ENCODE measurements at places on chromosomes 12 and 14.

- no peak for DNase-seq
Observed at GRCh38 chr12:113043240-113043639, 13.3 kb upstream of the DTX1 start.

GRCh38 chr12:53561590-53561953 is 54.3 kb upstream of the NPFF start:
- no peak for DNase-seq

GRCh38 chr12:7431993-7432685 is 11.8 kb downstream of the CD163L1 start:
- no peak for DNase-seq

DNA sequence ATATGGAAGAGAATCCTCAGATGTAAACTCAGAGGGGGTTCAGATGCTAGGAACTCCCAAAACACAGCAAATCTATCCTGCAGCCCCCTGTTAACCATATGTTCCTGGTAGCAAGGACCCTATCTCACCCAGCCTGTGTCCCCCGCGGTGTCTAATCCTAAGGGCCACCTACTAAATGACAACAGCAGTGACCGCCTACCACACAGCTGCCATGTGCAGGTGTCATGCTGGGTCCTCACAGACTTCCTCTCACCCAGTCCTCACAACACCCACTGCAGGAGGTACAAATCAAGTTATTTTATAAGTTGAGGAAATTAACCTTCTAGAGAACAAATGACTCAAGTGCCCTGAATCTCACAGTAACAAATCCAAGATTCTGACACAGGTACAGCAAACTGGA is 73.9 kb downstream of the ITPK1 start:
- DNase-seq: no peak

- no peak for DNase-seq
Observed at GRCh38 chr12:26245175-26245942, 50.0 kb downstream of the SSPN start.

DNA sequence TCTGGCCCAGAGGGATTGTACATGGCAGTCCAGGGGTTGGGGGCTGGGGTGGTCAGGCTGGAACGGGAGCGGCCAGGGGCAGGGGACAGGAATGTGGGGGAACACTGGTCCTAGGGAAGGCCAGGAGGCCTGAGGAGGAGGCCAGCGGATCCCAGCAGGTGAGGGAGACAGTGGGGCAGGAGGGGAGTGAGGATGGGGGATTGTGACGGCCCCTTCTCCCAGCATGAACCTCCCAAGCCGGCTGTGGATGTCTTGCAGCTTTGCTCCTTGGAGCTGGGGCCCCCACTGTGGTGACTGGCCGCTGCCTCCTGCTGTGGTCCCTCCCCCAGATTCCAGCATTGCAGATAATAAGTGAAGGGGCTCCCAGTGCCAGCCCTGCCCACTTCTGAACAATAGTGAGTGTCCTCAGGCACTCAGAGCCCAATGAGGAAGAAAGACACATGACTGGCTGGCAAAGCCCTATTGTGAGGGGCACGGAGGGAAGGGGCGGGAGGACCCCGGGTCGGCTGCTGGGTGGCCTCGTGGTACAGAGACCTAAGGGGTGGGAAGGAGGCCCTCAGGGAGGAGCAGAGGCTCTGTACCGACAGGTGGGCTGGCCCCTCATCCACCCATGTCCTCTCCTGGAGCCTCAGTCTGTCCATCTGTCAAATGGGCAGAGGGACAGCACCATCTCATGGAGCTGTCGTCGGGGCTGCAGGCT is 215.0 kb downstream of the KIF26A start:
- no peak for DNase-seq

- no peak for DNase-seq
Observed at GRCh38 chr12:92951006-92951405, 21.9 kb upstream of the EEA1 start.

- no peak for DNase-seq
Observed at GRCh38 chr12:31471823-31472222, 119.1 kb downstream of the DENND5B start.

DNA sequence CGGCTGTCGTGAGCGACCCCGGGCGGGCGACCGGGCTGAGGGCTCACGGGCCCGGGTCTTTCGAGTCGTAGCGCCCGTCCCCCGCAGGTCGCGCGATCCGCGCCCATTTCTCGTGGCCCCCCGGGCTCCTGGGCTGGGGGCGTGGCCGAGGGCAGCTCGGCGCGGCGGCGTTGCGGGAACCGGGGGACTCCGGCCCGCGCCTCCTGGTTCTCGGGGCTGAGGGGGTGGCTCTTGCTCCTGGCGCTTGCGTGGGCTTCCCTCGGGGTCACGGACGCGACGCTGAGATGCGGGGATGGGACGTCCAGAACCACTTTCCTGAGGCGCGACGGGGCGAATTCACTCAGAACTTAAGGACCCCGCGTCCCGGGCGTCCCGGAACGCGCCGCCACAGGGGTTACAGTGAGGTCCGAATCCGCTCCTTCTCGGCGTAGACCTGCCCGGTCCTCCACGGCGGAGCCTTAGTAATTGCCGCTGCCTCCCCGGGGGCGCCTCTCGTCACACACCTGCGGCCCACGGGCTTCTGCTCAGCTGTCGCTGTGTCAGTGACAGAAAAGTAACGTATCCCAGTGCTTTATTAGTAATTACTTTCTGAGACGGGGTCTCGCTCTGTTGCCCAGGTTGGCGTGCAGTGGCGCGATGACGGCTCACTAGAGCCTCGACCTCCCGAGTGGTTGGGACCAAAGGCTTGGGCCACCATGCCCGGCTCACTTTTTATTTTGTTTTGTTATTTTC is 606 bp downstream of the EP400 start:
- DNase-seq: no peak

DNA sequence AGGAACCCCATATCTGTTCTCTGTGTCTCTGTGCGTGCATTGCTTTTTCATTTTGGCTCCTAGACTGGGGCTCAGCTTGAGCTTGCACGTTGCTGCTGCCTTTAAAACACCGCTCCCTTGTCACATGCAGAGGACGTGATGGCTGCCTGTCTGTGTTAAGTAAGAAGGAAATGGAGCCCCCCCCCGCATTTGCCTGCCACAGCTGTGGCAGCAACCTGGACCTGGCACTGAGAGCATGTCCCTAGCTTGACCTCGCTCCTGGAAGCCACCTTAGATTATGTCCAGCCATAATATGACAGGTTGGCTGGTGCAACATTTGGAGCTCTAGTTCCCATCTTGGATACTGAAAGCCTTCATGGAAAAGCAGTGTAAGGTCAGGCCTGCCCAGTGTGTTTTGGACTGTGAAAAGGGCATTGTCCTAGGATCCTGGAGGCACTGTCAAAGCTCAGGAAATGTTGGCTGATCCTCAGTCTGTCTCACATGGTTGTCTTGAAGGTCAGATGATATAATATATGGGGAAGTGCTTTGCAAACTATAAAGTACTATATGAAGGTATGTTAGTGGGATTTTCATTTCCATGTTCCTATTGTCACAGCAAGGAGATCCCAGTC is 73.8 kb downstream of the PRKCH start:
- DNase-seq: no peak

GRCh38 chr12:52149182-52149641 is 42.6 kb downstream of the KRT80 start:
- no peak for DNase-seq

GRCh38 chr12:109735825-109736551 is 22.4 kb downstream of the FAM222A start:
- no peak for DNase-seq

GRCh38 chr12:132360410-132360809 is 31.0 kb upstream of the GALNT9 start:
- no peak for DNase-seq

DNA sequence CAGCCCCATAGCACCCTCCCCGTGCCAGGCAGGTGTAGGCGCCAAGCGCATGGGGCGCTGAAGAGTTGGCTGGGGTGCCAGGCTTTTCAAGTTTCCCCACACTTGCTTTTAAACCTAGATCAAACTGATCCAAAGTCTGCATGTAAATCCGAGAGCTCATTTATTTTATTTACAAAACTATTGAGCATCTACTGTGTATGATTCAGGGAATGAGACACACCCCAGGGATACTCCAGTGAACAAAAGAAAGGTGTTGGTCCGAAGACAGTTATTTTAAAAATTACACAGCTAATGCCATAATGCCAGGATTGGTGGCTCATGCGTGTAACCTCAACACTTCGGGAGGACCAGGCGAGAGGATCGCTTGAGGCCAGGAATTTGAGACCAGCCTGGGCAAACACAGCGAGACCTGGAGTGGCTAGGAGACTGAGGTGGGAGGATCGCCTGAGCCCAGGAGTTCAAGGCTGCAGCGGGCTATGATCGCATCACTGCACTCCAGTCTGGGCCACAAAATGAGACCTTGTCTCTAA is 780 bp upstream of the SLC41A2 start:
- no peak for DNase-seq

DNA sequence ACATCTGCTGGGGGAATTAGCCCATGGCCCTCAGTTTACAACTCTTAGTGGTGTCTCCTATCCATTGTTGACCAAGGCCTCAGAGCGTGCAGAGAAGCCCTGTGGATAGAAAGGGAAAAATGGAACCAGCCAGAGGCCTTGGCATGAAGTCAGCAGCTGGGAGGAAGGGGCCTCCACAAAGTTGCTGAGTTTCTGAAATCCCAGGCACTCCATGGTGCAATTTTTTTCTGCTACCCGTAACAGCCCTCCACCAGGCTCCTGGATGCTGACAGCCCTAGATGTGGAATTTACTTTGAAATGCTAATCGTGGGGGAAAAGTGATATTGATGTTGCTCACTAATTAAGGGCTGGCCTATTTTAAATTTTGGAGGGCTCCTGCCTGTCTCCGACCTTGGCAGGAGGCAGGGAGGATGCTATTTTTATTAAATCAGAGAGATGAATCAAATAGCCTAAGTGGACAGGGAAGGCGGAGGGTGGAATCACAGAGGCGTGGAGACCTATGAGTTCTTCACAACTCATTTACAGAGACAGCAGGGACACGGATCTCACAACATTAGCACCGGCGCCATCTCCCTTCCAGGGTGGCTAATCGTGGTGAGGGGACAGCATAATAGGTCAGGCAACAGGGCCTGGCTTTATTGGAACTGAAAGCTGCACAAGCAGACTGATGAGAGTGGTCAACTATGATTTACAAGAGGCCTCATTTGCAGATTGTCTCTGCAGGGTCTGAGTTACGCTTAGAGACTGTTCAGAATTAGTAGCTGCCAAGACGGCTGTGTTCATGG is 99.8 kb upstream of the WSCD2 start:
- no peak for DNase-seq

GRCh38 chr14:79576424-79576823 is 634.9 kb downstream of the DIO2 start:
- DNase-seq: no peak

DNA sequence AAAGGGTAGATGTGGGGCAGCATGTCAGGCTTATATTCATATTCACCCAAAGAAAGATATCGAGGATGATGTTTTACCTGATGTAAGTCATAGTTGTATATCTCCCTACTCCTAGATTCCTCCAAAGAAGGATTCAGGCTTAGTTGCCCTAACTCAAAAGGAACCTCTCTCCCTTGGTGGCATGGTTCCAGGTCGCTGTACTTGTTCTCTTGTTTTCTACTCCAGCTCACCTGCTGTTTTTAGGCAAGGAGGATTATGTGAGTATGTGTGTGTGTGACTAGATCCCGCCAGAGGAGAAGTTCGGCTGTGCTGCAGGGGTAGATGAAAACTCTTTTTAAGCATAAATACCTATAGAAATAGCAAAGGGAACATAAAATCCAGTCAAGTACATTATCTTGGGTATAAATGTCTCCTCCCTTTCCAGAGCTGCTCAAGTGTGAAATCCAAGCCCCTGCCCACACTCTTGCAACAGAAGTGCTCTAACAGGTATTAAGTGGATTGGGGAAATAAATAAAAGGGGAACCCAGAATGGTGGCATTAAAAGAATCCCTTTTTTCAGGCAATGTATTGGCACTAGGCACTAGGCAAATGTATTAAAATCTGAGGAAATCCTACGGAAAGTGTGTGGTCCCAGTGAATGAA is 375.7 kb downstream of the ZFP36L1 start:
- DNase-seq: no peak

DNA sequence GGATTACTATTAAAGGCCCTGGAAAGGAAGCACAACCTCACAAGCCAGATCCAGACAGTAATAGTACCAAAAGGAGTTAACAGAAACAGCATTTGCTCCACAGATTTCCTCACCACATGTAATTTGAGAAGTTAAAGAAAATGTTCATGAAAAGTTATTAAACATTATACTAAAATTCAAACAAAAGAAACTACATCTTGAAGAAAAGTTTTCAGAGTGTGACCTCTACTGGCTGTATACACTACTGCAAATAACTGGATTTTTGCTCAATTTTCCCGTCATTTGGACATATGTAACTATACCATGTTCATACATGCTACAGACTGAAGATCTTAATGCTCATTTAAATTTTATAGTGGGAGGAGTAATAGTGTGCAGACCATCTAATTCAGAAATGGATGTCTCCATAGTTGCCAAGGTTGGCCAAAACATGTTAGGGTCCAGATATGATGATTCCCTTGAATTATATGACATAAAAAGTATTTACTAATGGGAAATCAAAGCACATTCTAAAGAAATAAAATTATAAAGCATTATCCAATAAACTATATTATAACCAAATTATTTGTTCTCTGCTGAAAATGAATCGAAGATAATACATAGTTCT is 5.6 kb downstream of the KRR1 start:
- DNase-seq: no peak
